ENCODE measurements at places on chromosomes 6 and 20.

DNA sequence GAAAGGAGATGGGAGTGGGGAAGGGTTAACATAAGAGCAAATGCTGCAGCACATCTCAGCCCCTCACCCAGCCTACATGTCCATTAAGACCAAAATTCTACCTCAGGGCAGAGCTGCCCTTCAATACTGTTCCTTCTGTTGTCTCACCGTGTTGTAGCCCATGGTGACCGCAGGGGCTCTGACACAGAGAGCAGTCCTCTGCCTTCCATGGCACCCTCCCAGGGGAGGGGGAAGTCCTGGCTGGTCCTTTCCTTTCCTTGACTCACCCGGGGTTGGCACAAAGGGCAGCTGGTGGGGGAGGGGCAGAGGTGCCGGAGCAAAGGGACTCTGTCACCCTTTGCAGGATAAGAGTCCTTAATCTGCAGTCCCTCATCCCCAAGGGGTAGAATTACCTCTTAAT, 15.2 kb downstream of the NKX2-2 start:
- DNase-seq, result no peak

DNA sequence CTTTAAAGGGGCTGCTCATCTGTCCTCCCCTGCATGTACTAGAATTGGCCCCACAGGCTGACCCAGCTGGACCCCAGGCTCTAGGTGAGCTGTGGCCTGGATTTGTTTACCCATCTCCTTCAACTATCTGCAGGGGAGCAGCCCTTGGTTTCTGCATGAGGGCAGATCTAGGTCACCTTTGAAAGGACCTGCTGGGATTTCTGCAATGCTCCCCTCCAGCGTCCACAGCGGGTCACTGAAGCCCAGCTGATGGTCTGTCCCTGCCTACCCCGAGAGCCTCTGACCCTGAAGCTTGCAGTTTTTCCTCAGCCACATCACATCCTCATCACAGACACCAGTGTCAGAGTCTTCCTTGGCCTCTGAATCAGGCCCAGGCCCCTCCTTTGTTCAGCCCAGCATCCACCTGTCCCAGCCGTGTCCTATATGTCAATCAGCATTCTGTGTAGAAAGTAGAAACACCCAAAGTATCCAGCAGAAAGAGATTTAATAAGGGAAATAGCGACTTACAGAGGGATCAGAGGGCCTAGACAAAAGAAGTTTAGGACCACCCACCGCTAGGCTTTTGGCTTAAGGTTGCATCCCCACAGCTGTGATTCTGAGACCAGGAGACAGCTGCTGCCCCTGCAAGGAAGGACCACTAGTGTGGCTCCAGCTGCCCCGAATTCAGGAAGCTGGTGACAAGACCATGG, 243.1 kb downstream of the LRFN2 start:
- DNase-seq, result no peak

DNA sequence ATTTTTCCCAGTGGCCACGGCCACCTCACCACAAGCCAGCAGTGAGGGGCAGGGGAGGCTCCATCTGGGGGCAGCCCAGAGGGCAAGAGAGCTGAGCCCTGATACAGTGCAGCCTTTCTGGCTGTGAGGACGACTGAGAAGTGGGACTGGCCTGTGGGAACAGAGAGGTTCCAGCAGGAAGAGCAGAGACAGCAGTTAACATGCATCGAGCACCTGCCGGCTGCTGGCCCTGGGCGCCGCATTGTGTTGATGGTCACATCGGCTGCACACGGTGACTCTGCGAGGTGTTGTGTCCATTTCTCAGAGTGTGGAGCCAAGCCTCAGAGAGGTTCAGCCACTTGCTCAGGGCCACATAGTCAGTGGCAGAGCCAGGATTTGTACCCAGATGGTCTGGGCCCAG, 9.8 kb downstream of the FOXS1 start:
- DNase-seq, result no peak

GRCh38 chr20:50848341-50848808, 53.5 kb downstream of the BCAS4 start:
- DNase-seq, result no peak

- DNase-seq, result no peak
Measured at GRCh38 chr6:140372064-140372463, 997.6 kb upstream of the CITED2 start.

DNA sequence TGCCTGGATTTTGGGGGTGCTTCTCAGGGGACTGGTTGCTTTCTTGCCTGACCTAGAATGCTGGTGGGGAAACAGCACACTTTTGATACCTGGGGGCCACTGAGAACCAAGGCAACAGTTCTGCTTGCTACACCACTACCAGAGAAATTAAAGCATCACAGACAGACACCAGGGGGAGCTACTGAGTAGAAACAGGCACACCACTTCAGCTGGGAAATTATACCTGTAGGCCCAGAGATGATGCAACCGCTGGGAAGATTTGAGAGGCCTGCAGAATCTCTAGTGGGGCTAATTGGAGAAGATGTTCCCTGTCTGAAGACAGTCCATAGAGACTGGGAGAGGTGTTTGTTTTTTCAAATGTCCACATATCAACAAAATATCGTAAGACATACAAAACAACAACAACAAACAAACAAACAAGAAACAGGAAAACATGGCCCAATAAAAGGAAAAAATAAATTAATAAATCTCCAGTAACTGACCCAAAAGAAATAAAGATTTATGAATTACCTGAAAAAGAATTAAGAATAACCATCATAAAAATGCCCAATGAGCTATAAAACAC, 129.4 kb upstream of the RIN2 start:
- no peak for DNase-seq

DNA sequence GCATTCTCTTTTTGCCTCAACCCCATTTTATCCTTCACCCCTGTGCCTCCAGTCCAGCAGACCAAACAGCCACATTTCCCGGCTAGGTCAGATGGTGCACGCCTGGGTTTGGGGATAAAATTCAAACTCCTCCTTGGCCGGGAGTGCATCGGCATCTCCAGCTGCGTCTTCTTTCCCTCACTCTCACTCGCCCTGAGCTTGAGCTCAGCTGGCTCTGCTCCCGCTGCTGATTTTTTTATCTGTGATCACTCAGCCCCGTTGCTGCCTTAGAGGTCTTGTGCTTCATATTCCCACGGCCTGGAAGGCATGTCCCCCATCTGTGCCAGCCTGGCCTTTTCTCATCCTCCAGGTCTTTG, 6.8 kb upstream of the EZR start:
- no peak for DNase-seq

- no peak for DNase-seq
Measured at GRCh38 chr20:25057234-25058050, 497 bp downstream of the ACSS1 start.

DNA sequence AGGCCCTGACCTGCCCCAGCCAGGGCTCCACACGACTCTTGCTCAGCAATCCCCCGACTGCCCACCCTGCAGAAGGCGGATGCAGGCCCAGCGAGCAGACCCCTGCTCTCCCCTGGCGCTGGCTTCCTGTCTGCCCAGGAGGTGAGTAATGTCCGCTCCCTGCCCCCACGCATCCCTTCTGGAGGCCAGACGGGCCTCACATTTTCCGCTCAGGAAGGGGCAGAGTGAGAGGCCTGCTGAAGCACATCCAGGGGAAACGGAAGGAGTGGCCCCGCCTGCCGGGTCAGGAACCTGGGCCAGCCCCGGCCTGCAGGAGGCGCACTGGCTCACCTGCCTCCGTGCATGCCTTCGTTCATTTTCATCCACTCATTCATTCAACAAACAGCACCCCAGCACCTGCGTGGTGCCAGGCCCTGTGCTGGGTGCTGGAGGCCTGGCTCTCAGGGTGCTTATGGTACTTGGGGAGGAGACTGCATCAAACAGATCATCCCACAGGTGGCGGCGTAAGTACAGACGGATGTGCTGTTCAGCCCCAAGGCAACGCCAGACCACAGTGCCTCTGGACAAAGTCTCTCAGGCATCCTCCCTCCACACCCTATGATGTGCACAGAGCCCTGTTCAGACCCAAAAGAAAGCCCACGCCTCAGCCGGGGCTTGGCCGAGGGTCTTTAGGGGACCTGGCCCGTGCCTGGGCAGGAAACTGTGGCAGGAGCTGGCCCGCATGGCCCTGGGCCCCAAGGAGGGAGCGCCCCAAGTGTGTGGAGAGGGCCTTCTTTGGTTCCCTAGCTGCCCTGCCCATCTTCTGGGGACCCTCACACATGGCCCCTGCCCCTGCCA, 112.1 kb downstream of the ASXL1 start:
- no peak for DNase-seq

DNA sequence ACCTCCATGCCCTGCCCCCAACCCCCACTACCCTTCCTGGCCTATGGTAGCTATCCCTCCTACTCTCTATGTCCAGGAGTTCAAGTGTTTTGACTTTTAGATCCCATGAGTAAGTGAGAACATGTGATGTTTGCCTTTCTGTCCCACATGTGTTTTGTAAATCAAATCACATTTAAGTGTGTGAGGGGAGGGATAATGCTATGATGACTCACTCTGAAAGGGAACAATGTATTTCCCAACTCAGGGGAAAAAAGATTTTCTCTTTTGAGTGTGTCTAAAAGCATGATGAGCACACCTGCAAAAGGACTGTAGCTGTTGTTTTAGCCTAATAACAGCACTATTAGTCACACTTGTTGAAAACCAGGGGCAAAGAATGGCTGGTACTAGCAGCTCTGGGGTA, 193.7 kb downstream of the GJA10 start:
- no peak for DNase-seq

DNA sequence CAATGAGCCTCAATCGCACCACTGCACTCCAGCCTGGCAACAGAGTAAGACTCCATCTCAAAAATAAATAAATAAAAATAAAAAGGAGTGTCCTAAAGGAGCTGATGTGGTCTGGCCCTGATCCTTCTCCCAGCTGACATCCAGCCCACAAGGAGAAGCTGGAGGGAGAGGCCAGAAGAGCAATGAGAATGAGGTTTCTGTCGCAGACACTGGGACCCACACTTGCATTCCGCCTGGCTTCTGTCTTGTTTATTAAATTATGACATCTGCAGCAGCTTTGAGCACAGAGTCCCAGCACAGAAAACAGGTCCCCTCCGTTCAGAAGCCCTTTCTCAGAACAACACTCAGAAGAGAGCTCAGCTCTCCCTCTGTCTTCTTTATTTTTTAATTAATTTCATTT, 10.3 kb upstream of the E2F1 start:
- no peak for DNase-seq

DNA sequence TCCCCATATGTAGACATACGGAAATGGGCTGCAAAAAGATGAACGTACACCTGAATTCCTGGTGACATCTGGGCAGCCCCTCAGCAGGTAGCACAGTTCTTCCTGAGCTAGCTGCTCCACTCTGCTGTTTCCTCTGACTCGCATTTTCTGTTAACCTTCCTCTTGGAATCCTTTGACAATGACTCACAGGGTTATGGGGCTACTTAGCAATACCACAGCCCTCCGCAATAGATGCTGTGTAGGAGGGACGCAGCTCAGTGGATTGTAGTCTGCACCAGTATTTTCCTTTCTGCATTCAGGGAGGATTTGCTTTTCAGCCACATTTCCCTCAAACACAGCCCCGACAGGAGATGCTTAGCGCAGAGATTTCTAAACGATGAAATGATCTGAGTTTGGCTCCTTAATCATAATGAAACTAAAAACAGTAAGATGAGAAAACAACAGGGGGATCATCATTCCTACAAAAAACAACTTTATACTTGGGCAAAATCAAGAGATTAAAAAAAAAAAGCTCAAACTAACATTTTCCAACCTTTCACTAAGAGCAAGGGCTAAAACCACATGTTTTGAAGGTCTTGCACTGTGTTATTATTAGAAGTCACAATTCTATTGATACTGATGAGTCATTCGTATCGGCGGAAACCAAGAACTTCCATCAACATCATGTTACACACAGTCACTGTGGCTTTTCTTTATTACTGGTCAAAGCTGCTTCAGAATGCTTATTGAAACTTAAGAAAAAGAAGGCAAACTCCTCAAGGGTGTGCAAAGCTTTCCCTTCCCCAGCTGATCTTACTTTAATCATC, 12.2 kb downstream of the BACH2 start:
- no peak for DNase-seq

GRCh38 chr6:86707545-86708120, 229.7 kb upstream of the HTR1E start:
- DNase-seq, result no peak

DNA sequence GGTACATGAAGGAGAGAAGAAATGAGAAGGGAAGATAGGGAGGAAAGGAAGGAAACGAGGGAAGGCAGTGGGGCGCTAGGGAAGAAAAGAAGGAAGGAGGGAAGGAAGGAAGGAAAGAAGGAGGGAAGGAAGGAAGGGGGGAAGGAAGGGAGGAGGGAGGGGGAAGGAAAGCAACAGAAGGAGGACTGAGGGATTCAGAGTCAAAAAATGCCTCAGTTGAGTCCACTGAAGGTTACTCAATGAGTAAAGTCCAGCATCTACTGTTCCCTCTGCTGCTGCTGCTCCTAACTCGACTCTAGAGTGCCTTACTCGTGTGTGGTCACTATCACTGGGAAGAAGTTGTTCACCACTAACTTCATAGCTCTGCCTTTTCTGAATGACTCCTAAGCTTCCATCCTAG, 33.8 kb downstream of the PHACTR1 start:
- no peak for DNase-seq

- no peak for DNase-seq
Measured at GRCh38 chr6:456358-456867, 64.9 kb downstream of the IRF4 start.

- no peak for DNase-seq
Measured at GRCh38 chr6:113828984-113829695, 28.0 kb upstream of the MARCKS start.

DNA sequence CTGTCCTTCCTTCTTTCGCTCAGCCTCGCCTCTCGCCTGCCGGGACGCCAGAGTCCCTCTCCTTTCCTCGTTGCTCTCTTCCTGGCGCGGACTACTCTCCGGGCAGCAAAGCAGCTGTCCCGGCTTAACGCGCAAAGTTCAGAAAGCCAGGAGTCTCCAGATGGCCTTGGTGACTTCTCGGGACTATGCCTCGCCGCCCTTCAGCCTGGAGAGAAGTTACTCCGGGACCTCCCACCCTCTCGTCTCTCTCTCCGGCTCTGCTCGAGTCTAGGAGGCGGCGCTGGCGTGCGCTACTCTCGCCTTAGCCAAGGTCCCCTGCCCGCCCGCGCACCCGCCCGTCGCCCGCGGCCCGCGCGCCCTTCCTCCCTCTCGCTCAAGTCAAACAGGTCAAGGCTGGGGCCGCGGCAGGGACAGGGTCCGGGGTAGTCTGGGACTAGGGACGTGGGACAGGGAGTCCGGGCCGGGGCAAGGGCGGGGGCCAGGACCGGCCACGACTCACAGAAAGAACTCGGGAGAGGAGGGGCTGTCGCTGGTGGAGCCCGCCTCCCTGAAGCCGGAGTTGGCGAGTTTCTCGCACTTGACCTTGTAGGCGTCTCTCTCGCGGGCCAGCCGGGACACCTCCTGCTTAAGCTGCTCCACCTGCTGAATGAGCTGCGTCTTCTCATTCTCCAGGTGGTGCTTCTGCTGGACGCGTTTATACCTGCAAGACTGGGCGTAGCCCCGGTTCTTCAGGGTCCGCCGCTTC, 1.5 kb downstream of the MAFB start:
- DNase-seq, result no peak

- DNase-seq, result no peak
Measured at GRCh38 chr20:61482056-61482887, 230.2 kb downstream of the CDH4 start.

DNA sequence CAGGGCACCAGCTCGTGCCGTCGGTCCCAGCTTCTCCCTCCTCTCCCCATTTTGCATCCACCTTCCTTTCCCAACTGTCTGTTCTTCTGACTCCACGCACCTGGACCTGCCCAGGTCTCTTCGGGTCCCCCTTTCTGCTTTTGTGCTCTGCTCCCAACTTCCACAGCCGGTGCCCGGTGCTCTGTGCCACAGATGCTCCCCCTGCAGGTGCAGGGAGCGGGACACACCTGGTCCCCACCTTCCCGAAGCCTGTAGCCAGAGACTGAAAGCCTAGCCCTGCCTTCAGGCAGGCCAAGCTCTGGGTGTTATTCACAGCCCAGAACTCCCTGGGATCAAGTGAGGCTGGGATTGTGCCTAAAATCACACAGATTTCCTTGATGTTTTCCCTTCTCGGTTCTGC, 24.6 kb upstream of the BMP7 start:
- DNase-seq, result no peak
